ENCODE measurements at places on chromosomes 16 and 17.

DNA sequence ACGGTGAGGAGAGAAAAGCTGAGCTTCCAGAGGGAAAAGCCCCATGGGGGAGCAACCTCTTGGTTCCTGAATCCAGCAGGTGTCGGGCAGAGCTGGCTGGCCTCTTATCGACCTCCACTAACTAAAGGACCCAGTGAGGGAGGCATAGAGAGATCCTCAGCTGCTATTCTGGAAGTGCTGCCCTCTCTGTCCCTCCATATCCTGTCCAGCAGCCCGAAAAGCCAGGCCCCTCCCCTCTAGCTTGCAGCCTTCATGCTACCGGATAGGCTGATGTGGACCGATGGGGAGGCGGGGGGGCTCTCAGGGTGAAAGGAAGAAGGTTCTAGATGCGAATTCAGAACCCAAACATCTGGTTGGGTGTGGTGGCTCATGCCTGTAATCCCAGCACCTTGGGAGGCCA lies 24.9 kb downstream of the MXRA7 start:
- no peak for DNase-seq

DNA sequence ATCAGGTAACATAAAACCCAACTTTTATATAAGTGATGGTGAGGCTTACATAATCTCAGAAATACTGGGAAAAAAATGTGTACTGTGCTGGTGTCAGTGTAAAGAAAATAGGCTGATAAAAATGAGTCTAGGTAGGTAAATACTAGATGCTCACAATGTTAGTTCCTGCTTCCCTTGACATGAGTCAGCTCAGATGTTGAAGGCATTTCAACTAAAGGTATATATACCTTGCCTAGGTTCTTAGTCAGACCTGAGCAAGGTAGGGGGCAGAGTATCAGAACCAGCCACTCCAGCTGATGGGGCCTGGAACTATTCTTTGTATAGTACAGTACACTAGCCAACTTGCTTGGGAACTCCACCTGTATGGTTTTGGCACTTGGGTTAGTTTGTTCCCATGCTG lies 51.0 kb upstream of the CA10 start:
- DNase-seq = no peak

- no peak for DNase-seq
Observed at GRCh38 chr17:31398381-31399311, 7.2 kb downstream of the RAB11FIP4 start.

DNA sequence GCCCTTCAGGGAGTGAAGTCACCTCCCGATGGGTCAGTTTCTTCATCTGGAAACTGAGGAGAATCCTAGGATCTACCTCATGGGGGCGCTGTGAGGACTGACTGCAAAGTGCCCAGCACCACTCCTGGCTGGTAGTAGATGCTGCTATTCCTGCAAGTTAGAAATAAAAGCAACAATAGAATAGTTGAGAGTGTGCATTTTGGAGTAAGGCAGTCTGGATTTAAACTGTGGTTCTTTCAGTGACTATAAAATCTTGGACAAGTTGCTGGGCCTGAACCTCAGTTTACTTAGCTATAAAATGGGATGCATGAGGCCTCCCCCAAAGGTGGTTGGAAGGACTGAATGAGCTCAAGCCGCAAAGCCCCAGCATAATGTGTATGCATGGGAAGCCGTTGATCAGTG lies 70.6 kb downstream of the CYB5B start:
- DNase-seq = no peak

DNA sequence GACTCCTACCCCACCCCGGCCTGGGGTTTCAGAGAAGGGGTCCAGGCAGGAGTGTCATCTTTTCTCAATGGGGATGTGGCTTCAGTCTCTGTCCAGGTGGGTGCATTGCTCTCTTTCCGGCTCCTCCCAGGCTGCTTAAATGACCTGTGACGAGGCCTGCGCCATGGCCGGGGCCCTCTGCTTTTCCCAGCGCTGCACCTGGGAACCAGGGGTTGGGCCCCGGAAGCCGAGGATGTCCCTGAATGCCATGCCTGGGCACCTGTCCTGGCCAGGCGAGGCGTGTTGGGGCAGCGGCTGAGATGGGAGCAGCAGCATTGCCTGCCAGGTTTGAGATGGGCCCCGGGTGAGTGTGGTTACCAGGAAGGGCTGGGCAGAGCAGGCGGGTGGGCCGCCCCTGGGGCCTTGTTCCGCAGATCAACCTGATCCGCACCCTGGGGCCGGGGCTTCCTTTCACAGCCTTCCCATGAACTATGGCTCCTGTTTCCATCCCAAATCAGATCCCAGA lies 147.4 kb downstream of the SEC14L1 start:
- DNase-seq = no peak

GRCh38 chr17:57372156-57372555 lies 115.8 kb downstream of the MSI2 start:
- DNase-seq = no peak

DNA sequence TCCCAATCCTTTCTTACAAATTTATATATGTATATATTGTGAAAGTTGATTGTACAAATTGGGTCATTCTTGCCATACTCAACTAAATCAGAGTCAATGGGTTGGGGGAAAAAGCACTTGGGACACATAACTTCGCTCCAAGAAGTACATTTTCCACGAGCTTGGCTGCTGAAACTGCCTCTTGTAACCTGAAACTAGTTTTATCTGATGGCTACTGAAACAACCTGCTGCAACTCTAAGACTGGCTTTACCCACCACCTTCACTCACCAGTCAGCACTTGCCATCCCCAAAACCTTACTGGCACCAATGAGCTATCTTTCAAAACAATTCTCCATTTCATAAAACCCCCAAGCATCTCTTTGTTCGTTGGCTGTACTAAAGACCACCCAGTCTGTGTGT lies 14.5 kb upstream of the MYCBPAP start:
- DNase-seq = no peak

- no peak for DNase-seq
Observed at GRCh38 chr17:80605326-80606066, 60.9 kb downstream of the RPTOR start.

- DNase-seq = no peak
Observed at GRCh38 chr17:16940116-16940881, 31.6 kb downstream of the TNFRSF13B start.

GRCh38 chr16:57815987-57816745 lies 13.9 kb upstream of the KIFC3 start:
- no peak for DNase-seq

GRCh38 chr16:87312008-87312407 lies 5.2 kb downstream of the C16orf95 start:
- no peak for DNase-seq

GRCh38 chr17:81090361-81091136 lies 55.6 kb downstream of the BAIAP2 start:
- peak; percentile 74 for DNase-seq

- no peak for DNase-seq
Observed at GRCh38 chr16:2785101-2785991, 2.0 kb downstream of the PRSS33 start.

GRCh38 chr17:77609553-77610517 lies 348.7 kb upstream of the TNRC6C start:
- DNase-seq = no peak

DNA sequence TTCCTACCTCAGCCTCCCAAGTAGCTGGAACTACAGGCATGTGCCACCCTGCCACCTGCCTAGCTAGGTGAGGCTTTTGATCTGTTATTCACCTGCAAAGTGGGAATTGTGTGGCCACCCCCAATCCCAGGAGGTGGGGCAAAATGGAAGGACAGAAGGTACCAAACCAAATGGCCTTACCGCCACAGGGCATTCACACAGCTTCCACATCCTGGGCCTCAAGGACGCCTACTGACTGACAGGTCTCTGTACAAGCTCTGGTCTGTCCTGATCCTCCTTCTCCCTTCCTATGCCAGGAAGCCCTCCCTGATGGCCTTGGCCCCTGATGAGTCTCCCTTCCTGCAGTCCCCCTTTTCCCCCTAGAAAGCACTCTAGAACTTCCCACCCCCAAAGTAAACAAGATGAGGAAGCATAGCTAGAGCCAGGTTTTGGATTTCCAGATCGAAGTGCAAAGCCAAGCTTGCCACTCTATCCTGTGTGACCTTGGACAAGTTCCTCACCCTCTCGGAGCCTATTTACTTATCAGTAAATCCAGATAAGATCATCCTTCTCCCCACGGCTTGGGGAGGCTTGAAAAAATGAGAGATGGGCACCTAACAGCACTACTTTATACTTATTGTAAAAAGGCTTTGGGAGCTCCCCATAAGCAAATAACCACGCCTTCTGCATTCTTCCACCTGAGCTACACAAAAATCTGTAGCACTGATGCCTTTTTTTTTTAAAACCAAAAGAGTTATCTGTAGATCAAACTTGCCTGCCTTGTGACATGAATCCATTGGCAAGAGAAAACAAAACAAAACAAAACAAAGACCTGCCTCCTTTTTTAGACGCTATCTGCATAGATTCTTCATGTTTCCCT lies 4.5 kb downstream of the PLLP start:
- DNase-seq = no peak

GRCh38 chr17:6043405-6043804 lies 26.8 kb upstream of the WSCD1 start:
- DNase-seq = no peak

- peak; percentile 56 for DNase-seq
Observed at GRCh38 chr17:47850692-47851573, at the start of gene SP6. Gene SP6 (minus strand): TSS chr17:47851163. CDS start chr17:47848429, 2,734 bp downstream.

DNA sequence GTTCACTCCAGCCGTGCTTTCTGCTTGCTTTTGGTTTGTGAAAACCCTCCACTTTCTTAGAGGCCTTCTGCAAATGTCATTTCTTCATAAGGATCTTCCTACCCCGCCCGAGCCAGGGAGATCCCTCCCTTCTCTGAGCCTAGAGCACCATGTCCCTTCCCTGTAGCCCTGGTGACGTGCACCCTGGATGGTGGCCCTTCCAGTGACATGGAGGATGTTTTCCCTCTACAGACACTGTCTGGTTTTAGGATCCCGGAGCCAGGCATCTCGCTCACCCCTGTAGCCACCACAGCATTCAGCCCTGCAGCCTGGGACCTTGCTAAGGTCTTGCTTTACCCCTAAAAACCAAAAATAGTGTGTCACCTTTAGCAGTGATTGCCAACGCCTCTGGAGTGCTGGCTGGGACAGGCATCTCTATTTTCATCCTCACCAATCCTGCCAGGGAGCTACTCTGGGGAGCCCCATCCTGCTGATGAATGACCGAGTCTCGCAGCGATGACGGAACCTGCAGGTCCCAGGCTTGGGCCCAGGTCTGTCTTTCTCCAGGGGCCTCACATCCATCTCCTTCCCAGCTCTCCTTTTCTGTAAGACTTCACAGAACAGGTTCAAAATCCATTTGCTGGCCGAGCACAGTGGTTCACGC lies 394.1 kb upstream of the TNRC6C start:
- DNase-seq = no peak

GRCh38 chr16:27353853-27354252 lies 40.1 kb downstream of the IL4R start:
- no peak for DNase-seq

DNA sequence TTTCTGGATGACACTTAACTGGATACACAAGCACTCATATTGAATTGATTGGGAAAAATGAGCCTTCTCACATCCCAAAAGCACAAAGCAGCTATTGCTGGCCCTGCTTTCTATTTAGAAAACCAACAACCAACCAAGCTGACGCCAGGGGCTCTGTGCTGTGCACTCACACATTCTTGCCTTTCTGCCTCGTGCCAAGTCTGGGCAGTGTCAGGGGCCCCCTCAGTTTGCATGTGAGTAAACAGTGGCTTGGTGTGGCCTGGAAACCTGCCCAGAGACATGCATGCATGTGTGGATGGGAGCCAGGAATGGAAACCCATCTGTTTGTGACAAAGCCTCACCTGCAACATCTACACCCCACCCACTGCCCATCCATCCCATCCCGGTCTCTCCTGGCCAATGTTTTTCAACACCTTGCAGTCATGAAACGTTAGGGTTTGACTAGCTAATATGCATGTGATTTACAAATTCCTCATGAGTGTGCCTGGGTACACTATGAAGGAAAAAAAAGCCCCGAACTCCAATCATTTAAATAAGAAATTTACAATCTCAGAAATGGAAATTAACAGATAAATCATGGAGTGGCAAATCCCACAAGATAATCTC lies 20.4 kb downstream of the MIEF2 start:
- no peak for DNase-seq

- DNase-seq = no peak
Observed at GRCh38 chr17:83150369-83151055, 71.1 kb downstream of the METRNL start.

GRCh38 chr16:66081775-66082366 lies 284.6 kb upstream of the CDH5 start:
- no peak for DNase-seq

- no peak for DNase-seq
Observed at GRCh38 chr17:10121971-10122707, 76.3 kb downstream of the GAS7 start.

GRCh38 chr17:12362853-12363455 lies 302.7 kb upstream of the MYOCD start:
- DNase-seq = no peak

DNA sequence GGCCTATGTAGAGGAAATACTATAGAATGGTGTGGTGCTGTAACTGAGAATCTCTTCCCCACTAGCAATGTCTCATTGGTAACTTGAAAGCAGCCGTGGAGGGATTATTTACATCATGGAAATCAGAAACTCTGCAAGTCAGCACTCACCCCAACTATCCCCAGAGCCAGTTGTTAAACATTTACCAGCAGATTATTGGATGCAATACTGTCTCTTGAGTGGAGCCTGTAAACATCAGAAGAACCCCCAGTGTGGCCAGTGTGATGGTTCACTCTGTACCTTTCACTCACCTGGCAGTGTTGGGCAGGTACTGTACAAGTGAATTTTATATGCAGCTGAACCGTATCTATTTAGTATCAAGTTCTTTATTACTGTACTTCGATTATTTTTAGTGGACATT lies 299.8 kb upstream of the SALL1 start:
- no peak for DNase-seq

GRCh38 chr17:41020336-41020735 lies 6.7 kb downstream of the KRTAP1-5 start:
- DNase-seq = no peak

- no peak for DNase-seq
Observed at GRCh38 chr16:15597822-15598647, 44.9 kb downstream of the MARF1 start.

GRCh38 chr17:65027305-65027704 lies 29.2 kb downstream of the GNA13 start:
- DNase-seq = no peak

GRCh38 chr16:71409011-71409775 lies 32.7 kb downstream of the TLE7 start:
- DNase-seq = no peak

GRCh38 chr16:28834873-28835863 lies 11.0 kb downstream of the TUFM start:
- no peak for DNase-seq

- no peak for DNase-seq
Observed at GRCh38 chr16:57091200-57091974, 996 bp upstream of the CPNE2 start.

DNA sequence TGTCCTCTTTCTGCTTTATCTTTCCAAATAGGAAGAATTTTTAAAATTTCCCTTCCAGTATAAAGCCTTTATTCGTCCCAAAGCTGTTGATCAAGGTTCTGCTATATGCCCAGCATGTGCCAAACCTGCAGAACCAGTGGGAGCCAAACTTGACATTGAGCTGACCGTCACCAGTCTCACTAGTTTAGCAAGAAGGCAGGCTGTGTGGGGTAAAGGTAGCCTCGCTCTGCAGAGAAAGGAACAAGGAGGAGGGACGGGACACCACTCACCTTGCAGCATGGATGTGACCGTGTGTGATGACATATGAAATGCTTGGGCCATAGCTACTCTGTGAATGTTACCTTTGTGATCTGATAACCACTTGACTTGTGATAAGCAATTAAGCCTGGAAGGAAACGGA lies 392.2 kb downstream of the CPPED1 start:
- DNase-seq = no peak

All from liver (tissue), 10 donors.